ENCODE measurements at places on chromosomes 1 and 21.

DNA sequence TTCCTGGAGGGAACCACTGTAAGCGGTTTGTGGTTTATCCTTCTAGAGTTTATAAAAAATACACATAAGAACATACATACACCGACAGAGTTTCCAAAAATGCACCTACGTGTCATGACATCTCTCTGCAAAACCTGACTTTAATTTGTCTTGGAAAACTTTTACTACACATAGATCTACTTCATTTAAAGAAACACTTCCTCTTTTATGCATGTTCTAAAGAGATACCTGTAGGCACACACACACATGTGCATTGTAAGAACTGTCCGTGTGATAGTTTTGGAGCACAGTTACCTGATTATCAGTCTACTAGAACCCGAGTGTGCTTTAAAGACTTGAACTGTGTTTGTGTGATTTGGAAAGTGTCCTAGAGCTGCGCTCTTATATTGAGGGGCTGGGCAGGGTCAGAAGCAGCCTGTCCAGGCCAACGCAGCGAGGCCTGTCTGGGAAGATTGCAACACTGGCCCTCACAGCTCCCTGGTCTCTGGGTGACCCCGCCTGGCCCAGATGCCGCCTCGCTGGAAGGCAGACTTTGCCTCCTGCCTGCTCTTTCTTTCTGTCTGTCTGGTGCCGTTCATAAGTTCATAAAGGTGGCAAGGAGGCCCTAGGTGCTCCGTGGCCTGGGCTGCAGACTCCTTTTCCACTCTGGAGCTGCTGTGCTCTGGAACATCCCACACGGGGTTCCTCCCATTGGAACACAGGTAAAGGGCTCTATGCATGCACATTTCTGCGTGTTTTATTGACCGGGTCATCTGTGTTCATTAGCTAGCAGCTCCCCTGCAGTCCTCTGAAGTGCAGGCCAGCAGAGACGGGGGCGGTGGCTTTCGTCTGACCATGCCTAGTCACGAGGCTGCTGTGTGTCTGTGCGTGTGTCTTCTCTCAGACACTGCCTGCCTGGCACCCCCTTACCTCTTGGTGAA is 46.3 kb downstream of the AGPAT3 start:
- no peak for DNase-seq

DNA sequence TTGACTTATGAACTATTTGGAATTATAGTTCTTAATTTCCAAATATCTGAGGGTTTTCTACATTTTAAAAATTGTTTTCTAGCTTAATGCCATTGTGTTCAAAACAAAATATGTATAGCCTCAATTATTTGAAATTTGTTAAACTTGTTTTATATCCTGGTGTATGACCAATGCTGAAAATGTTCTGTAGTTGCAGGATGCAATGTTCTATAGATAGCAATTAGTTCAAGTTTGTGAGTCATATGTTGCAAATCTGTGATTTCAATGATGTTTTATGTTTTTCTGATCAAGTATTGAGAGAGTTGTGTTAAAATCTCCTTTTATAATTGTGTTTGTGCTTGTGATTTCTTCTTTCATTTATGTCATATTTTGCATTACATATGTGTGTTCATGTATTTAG is 517.5 kb downstream of the ADGRL2 start:
- DNase-seq: no peak

DNA sequence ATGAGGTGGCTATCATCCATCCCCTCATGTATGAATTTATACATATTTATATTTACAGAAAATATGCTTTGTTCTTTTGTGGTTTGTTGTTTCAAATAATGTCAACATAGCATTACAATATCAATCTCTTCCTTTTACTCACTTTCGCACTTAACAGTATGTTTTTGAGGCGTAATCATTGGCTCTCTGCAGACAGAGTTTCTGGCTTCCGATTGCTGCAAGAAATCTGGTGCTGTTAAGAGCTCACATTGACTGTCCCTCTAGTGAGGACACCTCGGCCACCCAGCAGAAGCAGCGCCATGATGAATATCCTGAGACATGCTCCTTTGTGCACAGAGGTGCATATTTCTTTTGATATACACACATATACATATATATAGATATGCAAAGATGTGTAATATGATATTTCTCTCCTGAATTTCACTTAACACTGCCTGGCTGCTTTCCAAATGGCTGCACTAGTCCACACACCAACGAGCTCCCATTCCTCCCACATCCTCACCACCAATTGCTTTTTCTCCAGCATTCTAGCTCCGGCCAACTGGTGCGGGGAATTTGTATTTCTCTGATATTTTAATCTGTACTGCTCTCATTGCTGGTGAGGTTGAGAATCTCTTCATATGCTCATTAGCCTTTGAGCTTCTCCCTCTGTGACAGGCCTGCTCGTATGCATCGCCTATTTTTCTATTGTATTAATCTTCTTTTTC is 248.4 kb downstream of the SIPA1L2 start:
- no peak for DNase-seq

DNA sequence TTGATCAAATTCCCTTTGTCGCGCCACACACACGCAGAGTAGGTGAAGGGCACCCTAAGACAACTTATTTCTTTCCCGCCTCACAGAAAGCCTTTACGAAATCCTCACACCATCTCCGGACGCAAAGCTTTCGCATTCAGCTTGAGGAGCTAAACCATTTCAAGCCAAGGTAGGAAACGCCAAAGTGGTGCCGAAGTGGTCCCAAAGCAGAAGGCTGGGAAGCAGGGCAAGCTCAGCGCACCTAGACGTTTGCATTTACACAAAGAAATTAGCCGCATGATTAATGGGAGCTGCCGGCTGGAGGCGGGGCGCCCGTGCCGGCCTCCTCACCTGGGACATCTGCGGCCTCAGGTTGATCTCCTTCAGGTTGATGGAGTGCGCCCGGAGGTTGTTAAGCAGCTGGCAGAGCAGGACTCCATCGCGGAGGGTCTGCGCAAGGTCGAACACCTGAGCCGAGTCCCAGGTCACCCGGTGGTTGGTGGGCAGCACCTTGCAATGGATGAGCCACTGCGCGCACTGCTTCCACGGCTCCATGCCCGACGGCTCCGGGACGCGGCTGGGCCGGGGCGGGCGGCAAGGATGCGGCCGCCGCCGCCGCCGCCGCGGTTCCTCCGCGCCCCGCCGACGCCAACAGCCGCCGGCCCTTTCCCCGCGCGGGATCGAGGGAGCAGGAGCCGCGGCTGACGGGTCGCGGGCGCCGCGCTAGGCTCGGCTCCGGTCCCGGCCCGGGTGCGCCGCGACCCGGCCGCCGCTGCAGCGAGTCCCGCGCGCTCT is 457 bp downstream of the VAV3 start:
- no peak for DNase-seq

- no peak for DNase-seq
These were observed 57.9 kb downstream of the CDC42BPA start for GRCh38 chr1:227260433-227260832.

GRCh38 chr1:3422638-3423037 is 31.8 kb upstream of the ARHGEF16 start:
- no peak for DNase-seq

GRCh38 chr1:207797229-207797973 is 45.5 kb downstream of the CD46 start:
- DNase-seq: no peak

DNA sequence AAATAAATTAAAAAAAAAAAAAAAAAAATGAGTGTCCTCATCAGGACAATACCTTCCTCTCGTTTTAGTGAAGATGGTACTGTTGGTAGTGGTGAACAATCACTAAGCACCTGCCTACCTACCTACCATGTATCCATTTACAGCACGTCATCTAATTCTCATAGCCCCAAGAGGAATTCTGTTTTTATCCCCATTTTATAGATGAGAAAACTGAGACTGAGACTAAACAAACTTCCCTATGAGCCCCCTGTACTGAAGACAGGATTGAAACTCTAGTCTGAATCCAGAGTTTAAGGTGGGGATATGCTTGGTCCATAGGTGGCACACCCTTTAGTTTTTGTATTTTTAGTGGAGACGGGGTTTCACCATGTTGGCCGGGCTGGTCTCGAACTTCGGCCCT is 17.3 kb upstream of the THEMIS2 start:
- no peak for DNase-seq

DNA sequence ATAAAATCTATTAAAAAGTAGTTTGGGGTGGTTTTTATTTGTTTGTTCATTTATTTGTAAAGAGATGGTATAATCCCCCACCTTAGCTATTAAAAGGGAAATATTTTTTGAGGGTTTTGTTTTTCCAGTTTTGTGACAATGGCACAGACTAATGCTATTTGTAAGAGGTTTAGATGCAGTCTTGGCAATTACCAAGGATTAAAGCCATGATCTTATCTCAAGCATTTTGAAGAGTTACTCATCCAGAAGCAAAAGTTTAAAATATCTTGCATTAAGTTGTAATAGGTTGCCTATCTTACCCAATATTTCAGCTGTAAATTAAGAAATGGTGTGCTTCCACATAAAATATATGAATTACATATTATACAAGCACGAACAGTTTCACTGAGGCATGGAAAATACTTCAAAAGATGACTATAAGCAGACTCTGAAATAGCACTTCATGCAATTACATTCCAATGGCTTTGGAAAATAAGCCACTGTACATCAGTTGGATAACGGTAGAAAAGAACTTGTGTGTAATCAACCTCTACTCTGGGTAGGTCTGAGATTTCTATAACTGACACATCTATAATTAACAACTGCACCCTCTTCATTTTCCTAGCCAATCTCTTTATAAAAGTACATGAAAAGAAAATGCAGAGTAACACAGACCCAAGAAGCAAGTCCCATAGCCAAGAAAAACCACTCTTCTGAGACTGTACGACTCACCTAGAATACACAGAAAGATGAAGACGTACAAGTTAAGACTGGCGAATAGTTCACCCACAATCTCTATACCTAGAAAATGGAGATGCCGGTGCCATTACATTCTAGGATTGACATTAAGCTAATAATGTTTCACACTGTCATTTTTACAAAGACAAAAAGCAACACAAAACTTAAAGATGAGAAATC is 95.2 kb downstream of the PTPN14 start:
- DNase-seq: no peak
